Right lung (tissue), 10 donors: ENCODE measurements at places on chromosomes 7 and 10. TPM values are rescaled to one million over a fixed set of nuclear protein-coding genes. Genes with fewer than 3 reads are reported as not detected.

Gene IGF2BP3
- 62.2 TPM for polyA plus RNA-seq

Gene SH3PXD2A
- polyA plus RNA-seq = 84.0 TPM

Gene MYH16
- polyA plus RNA-seq = 0.07 TPM

Gene CCL26
- 0.59 TPM for polyA plus RNA-seq

Gene SLC18A2
- 0.21 TPM for polyA plus RNA-seq

Gene COG5
- 24.7 TPM for polyA plus RNA-seq

Gene CCDC172
- not detected for polyA plus RNA-seq

DNA sequence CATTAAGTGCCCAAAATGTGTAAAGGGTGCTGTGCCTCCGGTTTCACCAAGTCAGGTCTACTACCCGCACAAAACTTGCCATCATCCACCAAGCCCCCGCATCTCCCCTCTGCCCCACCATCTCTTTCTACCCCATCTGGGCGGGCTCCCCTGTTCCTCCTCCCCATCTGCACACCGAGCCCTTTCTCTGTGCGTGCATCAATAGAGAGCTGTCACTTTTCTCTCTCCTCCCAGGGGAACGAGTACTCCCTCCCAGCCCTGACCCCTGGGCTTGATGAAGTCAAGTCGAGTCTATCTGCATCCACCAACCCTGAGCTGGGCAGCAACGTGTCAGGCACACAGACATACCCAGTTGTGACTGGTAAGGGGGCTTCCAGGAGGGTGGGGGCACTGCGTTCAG lies 63.5 kb downstream of the PAX2 start:
- DNase-seq = no peak

- DNase-seq = no peak
These were observed 43.5 kb downstream of the MTPN start for GRCh38 chr7:135933509-135934188.

DNA sequence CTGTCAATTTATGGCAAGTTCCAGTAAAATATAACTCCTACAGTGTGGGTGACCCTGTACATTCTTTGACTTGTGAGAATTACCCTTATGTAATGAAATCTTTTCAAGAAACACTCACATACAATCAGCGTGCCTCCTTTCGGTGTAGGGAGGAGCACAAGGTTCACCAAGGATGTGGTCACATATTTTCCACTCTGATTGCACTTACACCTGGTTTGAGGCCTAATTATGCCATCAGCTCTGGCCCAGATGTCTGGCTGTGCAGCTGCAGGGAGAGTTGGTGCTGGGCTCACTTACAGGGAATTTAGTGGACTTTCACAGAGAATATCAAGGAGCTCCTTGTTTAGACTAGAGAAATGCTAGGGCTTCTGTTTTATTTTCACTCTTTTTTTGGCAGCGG lies 146.0 kb upstream of the STEAP4 start:
- DNase-seq = no peak

DNA sequence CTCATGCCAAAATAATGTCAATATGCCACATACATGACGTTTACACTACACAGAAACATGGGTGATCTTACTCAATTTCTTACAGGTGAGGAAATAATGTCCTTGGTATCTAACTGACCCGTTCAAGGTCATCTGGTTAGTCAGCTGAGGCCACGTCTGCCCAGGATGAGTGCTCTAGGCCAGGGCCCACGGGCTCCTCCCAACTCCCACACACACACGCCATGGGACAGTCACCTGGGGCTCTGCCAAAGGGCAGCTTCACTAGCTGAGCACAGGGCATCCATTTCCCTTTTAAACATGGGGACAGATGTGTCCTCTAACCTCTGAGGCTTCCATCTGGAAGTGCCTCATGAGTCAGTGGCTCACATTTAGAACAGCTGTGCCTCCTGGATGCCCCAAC lies 123.9 kb downstream of the TNS3 start:
- DNase-seq = no peak

- DNase-seq = no peak
These were observed 63.5 kb upstream of the LAMB1 start for GRCh38 chr7:108066486-108066885.

GRCh38 chr7:70355198-70356020 lies 757.1 kb downstream of the AUTS2 start:
- no peak for DNase-seq

DNA sequence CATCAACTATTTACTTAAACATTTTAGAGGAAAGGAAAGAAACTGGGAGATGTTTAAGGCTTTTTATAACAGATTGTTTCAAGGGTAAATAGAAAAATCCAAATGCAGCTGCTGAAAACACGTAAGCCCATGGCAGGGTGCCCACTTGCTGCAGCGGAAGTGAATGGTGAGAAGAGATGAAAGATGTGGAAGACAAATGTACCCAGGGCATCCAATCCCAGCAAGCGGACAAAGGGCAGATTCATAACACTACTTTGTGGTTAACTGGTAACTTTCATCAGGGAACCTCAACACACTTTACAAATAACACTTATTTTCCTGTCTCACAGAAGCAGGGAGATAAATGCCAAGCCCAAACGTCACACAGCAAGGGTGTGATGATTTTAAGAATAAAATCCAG lies 358.4 kb downstream of the KCNMA1 start:
- no peak for DNase-seq

DNA sequence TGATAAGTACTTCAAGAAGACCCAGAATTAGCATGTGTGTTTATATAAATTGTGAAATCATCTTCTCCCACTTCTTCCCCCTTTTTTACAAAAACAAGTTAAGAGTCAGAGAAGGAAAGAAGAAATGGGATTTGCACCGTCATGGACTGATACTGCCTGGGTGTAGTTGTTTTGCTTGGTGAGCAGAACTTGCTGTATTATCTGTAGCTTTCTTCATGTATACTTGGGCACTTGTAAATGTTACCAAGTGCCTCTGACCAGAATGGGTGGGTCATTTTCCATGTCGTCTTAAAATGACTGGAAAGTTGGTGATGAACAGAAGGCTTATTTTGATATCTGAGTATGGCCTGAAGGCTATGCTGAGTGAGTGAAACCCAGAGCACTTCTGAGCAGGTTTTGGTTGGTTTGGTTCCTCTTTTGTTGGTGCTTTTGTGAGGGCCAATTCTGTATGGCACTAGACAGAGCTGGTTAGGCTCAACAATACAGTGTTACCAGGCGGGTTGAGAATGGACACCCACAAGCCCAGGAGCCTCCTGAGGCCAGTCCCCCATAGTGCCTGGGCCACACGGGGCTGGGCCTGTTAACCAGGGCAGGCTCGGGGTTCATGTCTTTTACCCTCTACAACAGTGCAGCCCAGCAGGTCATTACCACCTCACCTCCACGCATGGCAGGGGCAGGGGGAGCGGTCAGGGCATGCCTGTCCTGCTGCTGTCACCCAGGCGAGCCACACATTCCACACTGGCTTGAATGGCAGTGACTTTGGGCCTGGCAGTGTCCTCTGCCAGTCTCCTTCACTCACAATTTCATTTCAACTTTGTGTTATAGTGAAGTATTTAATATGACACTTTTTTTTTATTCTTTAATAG lies 115.1 kb downstream of the CCNY start:
- no peak for DNase-seq

DNA sequence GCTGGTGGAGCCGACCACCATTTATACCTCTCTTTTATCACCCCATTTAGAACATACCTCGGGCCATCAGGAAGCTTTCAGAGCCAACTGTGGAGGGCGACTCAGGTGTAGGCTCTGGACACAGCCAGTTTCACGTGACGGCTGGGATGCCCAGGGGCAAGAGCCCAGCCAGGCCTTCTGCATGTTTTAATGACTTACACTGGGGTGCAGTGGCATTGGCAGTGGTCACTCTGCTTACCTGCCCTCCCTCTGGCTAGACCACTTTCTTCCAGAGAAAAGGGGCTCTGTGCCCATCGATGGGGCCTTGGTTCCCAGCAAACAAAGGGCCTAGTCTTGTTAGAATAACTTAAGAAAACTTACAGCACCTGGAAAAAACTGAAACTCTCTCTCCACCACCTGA lies 50.0 kb downstream of the PNLIPRP2 start:
- DNase-seq = no peak

DNA sequence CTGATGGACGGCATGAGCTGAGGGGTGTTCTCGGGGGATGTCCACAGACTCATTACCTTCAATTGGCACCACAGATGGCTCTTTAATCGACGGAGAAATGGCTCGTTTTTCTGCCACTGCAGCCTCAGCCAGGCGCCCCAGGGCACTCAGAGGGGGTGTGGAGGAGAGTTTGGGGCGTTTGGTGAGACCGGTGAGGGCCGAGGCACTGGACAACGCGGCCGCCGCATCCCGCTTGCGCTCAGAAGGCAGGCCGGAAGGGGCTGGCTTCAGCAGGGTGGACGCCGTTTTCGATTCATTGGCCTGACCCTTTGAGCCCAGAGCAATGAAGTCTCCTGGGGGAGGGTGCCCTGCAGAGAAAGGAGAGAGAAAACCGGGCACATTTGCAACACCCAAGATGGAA lies 1.3 kb downstream of the INTS1 start:
- no peak for DNase-seq

DNA sequence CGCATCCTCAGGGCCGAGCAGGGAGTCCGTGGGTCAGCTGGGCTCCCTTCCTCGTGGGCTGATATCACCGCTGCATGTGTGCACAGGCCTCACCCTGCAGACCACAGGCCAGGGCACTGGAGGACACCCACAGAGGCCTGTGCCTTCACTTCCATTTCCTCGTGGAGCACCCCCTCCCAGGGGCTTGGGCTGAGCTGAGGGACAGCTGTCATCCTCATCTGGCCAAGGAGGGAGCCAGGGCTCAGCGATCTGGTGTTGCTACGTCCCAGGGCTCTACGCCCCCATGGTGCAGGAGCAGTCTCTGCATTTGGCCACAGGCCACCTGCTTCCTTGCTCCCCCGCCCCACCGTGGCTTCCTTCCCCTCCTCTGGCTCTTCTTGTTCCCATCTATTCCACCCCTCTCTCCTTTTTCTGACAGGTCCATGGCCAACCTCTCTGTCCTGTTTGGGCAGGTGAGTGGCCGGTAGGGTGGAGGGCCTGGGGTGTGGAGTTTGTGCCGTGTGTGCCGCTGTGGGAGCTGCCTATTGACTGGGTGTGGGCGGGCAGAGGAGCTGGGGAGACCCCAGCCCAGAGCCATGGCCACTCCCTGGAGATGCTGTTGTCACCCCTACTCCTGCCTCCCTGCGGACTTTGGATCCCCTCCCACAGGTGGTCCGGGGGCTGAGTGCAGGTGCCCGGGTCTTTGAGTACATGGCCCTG lies 8.3 kb upstream of the ASIC3 start:
- no peak for DNase-seq

GRCh38 chr7:25738528-25738927 lies 413.5 kb upstream of the NFE2L3 start:
- DNase-seq = no peak

DNA sequence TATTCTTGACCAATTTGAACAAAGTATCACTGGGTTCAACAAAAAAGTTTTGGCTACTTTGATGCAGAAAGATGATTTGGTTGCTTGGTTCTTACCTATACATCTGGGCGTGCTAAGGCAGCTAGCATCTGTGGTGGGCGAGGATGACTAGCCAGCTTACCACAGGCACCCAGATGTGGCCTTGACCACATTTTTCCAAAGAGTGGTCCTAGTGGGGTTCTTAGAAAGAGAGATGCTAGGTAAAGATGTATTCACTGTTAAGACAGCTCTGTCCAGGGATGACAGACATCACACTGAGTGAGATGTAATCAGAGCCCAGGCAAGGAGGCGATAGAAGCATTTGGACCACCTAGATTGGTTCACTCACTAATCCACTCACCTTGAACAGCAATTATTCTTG lies 785 bp downstream of the DNTT start:
- no peak for DNase-seq

DNA sequence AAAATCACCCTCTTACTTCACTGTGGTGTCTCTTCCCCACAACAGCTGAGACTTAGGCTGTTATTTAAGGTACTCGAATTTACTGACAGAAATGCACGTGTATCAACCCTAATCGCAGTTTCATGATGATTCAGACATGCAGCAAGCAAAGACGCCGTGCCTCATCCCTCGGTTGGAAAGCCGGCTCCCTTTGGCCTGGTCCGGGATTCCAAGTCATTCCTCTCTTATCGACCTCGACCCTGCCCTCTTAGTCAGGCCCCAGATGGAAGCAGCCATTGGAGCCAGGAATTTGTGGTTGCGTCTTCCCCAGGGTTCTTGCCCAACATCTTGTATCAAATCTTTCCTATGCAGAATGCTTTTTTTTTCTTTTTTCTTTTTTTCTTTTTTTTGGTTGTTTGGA lies 229.5 kb downstream of the GATA3 start:
- DNase-seq = no peak

GRCh38 chr10:98373260-98374040 lies 41.5 kb downstream of the PYROXD2 start:
- no peak for DNase-seq

- no peak for DNase-seq
These were observed 11.4 kb downstream of the BUB3 start for GRCh38 chr10:123165445-123166072.

- no peak for DNase-seq
These were observed 301.7 kb downstream of the TCERG1L start for GRCh38 chr10:131009791-131010190.
